ENCODE measurements at places on chromosomes 7 and 10. TPM values are rescaled to one million over a fixed set of nuclear protein-coding genes. Genes with fewer than 3 reads are reported as not detected.

- no peak overlapping the region for H3K4me3 ChIP-seq
- no peak overlapping the region for H3K27ac ChIP-seq
- DNase-seq = no peak
- H3K36me3 ChIP-seq = no peaks in the 10 kb centered on the region
Measured at GRCh38 chr10:96991313-96991841, 159.3 kb downstream of the LCOR start.

GRCh38 chr10:49079072-49079471, 36.2 kb downstream of the VSTM4 start:
- no peaks in the 10 kb centered on the region for H3K4me1 ChIP-seq
- H3K4me3 ChIP-seq = no peak overlapping the region
- DNase-seq = no peak
- no peaks in the 10 kb centered on the region for H3K36me3 ChIP-seq
- no peak overlapping the region for H3K27ac ChIP-seq
- no peaks in the 10 kb centered on the region for H3K27me3 ChIP-seq

- no peak overlapping the region for H3K4me3 ChIP-seq
- no peaks in the 10 kb centered on the region for H3K27me3 ChIP-seq
- DNase-seq = no peak
- H3K36me3 ChIP-seq = no peaks in the 10 kb centered on the region
- peak overlapping the region; percentile 2 for H3K27ac ChIP-seq
Measured at GRCh38 chr7:131040467-131040932, 287.2 kb upstream of the MKLN1 start.

- DNase-seq = no peak
- no peaks in the 10 kb centered on the region for H3K36me3 ChIP-seq
- no peaks in the 10 kb centered on the region for H3K4me1 ChIP-seq
- no peaks in the 10 kb centered on the region for H3K27me3 ChIP-seq
Measured at GRCh38 chr7:40760987-40761386, 626.2 kb downstream of the SUGCT start.

The LEP gene
- total RNA-seq = 48.2 TPM

The NPSR1 gene
- total RNA-seq = not detected

DNA sequence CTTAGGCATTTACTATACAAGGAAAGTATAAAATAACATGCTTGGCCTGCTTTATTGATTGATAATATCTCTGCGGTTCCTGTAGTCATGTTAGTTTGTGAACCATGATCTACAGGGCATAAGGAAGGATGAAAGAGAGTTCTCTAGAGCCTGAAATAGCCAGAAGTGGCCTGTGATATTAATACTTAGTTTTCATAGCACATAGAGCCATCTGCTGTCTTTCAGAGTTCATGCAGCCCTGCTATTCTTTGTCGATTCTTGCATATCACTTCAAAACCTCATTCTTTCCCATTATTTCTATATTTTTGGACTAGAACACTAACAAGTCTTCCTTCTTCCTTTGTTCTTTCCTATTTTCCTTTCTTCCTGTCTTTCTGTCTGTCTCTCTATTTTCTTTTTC, 26.4 kb upstream of the PRKG1 start:
- H3K4me3 ChIP-seq = no peak overlapping the region
- no peak overlapping the region for H3K27ac ChIP-seq
- H3K36me3 ChIP-seq = no peaks in the 10 kb centered on the region
- DNase-seq = no peak
- no peaks in the 10 kb centered on the region for H3K27me3 ChIP-seq

DNA sequence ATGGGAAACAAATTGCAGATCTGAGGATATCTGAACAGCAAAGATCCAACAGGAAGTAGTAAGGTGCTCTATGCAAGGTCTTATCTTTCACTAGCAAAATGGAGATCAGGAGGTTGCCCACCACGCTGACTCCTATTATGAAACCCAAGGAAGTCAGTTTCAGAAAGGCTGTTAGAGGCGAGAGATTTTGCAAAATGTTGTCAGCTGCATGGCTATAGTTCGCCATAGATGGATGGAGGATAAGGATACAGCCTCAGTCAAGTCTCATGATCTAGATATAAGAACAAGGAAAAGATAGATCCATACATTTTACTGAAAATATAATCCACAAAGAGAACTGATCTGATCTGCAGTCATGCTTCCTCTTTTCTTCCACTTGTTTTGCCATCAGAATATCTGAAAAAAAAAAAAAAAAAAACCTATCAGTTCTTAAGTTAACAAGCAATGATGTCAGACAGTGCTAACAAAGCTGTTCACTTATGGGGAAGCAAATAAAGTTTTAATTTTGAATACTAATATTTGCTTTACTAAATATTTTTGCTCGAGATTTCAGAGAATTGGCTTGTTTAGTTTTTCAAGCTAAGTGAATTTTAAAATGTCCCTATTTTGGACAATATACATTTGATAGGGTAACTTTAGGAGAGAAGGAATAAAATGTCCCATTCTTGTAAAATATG, 2.0 kb downstream of the GPR85 start:
- no peaks in the 10 kb centered on the region for H3K27me3 ChIP-seq
- H3K36me3 ChIP-seq = no peaks in the 10 kb centered on the region
- no peak overlapping the region for H3K27ac ChIP-seq
- DNase-seq = no peak
